Pancreas (tissue), 10 donors: ENCODE measurements at places on chromosomes 1 and 21.

DNA sequence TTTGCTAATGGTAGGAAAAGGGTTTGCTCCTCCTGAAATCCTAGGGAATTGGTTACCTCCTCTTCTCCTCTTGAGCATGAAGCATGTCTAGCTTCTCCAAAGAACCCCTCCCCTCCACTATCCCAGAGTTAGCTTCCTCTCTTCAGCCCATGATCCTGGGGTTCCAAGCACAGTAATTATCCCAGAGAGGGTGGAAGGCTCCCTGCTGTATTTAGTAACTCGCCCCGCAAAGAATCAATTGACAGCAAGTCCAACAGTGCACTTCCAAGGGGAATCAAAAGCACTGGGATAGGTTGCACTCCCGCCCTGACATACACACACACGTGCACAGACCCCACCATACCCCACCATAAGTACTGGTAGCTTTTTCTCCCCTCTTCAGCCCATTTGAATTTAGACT lies 3.1 kb downstream of the S100A8 start:
- DNase-seq, result no peak

DNA sequence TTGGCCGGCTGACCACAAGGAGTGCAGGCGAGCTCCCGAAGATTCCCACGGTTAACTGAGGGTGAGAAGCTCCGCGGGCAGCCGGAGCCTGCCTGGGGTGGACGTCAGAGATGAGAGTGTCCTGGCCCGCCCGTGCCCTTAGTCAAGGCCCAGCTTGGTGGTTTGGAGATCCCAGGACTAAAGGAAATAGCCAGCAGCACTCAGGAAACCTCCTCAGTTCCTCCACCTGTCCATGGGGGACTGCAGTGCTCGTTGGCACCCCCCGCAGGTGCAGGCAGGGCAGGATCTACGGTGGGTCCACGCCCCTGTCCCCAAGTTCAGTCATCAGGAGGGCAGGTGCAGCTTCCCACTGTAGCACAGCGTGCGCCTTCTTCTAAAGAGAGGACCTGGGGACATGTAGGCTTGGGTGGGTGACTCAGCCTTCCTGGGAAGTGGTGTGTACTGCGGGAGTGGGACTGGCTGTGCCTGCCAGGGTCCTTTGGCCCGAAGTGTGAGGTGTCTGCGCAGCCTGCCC lies 32.5 kb downstream of the SLX9 start:
- no peak for DNase-seq

DNA sequence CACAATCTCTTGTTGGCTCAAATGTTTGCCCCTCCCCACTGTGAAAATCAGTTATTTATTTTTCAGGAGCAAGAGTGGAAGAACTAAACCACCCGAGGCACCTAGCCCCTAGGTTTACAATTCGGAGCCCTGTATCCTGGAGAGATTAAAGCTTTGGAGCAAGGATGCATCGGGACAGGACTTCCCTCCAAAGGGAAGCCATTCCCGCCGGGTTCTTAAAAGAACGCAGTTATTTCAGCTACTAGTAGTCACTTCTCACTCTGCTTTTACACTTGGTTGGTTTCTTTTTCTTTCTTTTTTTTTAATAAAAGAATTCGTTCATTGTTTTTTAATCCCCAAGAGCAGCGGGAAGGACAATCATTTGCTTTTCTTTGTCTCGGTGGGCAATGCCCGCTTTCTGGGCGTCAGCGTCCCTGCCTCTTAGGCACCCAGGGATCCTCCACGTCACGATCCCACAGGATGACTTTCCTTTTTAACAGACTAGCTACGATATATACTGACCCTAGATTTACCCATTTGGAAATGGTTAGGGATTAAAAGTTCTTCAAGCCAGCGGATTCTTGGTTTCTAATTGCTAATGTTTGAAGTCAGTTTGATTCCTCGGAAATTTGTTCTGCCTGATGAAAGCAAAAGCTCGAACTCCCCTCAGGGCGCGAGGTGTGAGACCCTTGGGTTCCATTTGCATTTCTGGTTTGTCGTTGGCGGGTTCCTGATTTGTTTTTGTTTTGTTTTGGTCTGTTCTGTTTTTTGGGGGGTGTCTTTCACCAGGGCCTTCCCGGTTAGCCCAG lies 9.0 kb downstream of the TBX15 start:
- no peak for DNase-seq

DNA sequence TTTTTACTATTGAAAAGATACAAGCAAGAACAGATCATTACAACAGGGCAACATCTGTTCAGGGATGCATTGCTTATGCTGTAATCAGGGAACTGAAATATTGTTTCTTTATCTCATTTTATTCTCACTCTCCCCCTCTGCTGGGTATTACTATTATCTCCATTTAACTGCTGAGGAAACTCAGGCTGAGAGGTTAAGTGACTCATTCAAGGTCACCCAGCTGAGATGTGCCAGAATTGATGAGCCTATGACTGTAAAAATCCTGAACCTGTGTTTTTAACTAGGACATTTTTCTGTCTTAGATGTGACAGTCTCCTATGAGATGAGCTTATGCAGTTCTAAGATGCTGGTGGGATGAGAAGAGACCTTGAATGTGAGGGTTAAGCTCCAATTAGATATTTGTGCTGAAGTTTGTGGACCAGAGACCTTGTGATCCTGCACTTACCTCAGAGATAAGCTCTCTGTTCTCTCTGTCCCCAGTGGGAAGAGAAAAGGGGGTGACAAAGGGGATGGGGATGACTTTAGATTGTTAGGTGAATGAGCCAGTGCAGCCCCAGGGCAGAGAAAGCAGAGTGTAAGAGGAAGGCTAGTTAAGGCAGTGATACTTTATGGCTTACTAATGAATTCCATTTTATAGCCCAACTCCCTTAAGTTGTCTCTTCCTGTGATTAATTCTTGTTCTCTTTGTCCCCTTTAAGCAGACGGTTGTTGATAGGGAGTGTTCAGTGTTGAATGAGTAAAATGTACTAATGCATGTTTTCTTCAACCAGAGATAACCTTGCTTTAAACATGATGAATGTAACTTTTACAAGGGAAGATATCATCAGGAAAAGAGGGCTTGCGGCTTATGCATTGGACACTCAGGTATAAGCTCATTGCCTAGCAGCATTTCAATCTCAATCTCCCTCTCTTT lies 111.4 kb downstream of the HLX start:
- DNase-seq, result no peak

DNA sequence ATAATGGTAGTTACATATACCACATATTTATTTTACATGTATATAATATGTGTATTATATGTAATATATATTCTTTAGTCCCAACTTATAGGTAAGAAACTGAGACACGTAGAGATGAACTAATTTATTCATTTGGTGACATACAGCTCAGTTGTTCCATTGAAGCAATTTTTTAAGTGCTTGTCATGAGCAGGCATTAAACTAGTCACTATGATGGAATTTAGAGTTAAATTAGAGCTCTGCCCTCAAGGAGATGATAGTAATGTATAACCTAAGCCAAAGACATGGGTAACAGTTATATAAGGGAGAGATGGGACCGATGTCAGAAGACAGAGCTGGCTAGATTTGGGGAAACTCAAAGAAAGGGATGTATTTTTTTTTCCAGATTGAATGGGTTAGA lies 83.0 kb downstream of the ST6GALNAC5 start:
- DNase-seq, result no peak
